ENCODE measurements at places on chromosomes 16 and 17.
A peak's percentile ranks its signal among the peaks of the same experiment; 100 is the strongest.

- DNase-seq, result no peak
These were observed 12.9 kb downstream of the PLK1 start for GRCh38 chr16:23691483-23692189.

- no peak for DNase-seq
These were observed 5.4 kb downstream of the ITGAE start for GRCh38 chr17:3795390-3796102.

DNA sequence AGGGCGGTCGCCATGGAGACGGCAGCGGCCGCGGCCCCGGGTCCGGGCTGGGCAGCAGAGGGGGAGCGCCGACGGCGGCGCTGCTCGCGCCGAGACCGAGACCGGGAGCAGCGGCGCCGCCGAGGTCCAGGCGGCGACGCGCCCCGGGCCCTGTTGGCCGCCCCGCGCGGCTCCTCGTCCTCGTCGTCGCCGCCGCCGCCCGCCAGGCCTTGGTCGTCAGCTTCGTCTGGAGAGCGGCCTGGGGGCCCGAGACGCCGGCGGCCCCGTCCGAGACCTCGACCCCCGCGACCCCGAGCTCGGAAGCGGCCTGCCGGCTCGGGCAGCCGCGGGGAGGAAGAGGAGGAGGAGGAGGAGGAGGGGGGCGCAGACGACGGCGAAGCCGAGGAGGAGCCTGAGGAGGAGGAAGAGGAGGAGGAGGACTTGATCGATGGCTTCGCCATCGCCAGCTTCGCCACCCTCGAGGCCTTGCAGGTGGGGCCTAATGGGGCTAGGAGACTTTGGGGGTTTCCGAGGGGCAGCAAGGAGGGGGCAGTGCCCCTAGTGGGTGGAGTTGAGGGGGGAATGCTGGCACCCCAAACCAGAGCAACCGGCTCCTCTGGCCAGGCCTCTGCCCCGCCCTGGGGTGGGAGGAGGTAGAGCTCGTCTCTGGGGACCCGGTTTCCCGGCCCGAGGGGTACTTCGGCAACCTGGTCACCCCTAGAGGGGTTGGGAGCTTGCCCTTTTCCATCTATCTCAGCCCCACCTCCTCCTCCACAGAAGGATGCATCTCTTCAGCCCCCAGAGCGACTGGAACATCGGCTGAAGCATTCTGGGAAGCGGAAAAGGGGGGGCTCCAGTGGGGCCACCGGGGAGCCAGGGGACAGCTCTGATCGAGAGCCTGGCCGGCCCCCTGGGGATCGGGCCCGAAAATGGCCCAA is 1.5 kb downstream of the FBRS start:
- DNase-seq, result no peak

GRCh38 chr16:67006930-67007658 is 18.7 kb downstream of the CES4A start:
- no peak for DNase-seq

- DNase-seq, result peak; percentile 84
These were observed 22.8 kb upstream of the FOXK2 start for GRCh38 chr17:82496529-82497434.

All from stromal cell of bone marrow (primary cell).